ENCODE measurements at places on chromosomes 5 and 9. TPM values are rescaled to one million over a fixed set of nuclear protein-coding genes. Genes with fewer than 3 reads are reported as not detected.

PCDHB10 gene
- total RNA-seq, result 0.33 TPM

LIFR gene
- total RNA-seq, result 11.8 TPM

CER1 gene
- total RNA-seq, result 1,033 TPM

GLRA1 gene
- not detected for total RNA-seq

VCP gene
- 509 TPM for total RNA-seq

DNA sequence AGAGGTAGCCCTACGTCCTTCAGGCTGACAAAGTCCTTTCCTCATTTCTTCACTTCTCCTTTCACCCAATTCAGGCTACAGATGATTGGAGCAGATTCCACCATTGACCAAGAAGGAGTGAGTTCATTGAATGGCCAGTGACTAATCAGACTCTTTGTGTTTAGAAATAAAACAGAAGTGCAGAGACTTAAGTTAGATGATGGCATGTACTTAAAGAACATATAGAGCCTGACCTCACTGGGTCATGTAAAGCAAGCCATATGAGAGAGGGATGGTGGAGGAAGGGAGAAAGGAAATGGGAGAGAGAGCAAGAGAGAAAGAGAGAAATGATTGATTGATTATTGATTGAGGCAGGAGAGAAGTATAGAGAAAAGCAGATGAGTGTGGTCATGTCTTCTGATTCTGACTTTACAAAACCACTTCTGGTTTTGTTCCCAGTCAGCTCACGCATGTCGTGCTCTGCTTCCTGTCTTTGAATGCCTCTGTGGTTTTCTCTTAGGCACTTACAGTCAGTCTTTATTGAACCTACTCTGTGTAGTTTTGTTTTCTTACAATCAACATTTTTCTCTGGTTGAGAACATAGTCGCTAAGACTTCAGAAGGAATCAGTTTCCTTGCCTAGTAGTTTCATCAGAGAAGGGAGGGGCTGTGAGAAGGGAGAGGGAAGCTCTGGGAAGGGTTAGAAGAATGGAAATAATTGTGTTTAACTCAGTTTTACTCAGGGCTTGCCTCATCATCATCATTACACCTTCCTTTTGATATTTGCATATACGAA is 149.2 kb upstream of the KLF9 start:
- DNase-seq, result no peak

DNA sequence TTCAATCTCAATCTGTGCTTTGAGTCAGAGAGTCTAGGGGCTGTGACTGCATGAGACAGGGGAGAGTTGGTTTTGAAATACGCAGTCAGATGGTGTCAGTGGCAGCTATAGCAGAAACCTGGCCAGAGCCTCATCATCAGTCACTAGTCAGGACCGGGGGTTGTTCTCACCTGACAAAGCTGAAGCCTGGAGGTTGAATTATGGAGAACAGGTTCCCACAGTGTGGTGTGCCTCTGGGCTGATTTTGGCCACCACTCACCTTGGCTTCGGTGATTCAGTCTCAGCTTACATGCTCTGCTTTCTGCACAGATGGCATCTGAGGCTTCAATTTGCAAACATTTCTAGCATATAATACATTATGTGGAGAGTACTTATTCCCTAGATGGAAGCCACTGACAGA is 387.3 kb downstream of the YTHDC2 start:
- DNase-seq, result no peak

- no peak for DNase-seq
Observed at GRCh38 chr5:154296525-154297159, 106.1 kb downstream of the GALNT10 start.

DNA sequence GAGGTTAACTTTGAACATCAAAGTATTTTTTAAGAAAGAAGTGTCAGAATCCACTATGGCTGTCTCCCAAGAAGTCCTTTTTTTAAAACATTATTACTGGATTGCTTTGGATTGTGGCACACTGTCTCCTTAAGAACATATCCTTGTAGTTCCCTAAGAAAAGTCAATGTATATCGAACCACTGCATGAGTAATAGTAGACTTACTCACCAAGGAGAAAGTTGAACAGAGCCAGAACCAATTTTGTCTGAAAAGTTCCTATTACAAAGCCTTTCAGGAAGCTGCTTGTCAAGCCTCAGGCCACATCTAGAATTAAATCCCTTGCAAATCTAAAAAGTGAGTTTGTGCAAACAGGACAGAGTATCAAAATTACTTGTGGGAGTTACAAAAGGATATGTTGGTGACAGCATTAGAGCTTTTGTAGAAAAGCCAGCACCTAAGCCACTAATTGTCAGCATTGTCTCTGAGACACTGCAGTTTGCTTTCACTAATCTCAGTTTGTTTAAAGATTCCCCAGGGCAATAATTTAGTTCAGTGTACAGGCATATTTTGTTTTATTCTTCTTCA is 195.4 kb downstream of the MPDZ start:
- no peak for DNase-seq

DNA sequence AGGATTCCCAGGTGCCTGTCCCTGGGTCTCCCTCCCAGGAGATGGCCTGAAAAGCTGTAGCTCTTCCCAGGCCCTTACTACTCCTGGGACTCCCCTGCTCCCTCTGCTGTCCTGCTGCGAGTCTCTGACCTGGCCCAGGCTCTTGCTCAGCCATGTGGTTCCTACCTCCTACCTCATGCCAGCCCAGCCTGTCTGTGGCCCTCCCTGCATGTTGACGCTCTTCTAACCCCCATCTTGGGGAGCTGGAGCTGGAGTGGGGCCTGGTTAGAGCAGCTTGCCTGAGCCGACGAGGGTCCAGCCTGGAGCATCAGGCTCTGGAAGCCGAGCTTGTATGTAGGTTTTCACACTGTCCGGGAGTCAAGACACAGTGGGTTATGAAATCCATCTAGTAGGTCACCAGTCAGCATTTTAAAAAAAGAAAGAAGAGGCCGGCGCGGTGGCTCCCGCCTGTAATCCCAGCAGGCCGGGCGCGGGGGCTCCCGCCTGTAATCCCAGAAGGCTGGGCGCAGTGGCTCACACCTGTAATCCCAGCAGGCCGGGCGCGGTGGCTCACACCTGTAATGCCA is 244.4 kb downstream of the FANCC start:
- peak; percentile 85 for DNase-seq

- DNase-seq, result no peak
Observed at GRCh38 chr5:44048276-44048984, 340.8 kb downstream of the FGF10 start.

- DNase-seq, result no peak
Observed at GRCh38 chr9:97577051-97577450, 56.1 kb downstream of the TSTD2 start.

DNA sequence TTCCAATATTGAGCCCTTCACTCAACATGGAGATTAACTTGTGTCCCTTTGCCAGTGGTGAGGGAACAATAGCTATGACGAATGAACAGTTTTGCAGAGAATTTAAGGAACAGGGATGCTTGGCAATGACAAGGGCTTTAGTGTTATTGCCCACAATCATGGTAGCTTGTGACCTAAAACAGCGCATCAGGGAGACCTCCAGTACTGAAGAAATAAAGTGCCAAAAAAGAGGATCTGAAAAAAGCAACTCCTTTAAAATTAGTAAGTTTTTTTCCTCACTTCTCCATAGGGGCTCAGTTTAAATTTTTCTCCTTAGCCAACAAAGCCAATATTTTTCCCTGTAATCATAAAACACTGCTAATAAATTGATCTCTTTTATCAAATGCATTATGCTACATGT is 41.8 kb upstream of the PAM start:
- DNase-seq, result no peak

DNA sequence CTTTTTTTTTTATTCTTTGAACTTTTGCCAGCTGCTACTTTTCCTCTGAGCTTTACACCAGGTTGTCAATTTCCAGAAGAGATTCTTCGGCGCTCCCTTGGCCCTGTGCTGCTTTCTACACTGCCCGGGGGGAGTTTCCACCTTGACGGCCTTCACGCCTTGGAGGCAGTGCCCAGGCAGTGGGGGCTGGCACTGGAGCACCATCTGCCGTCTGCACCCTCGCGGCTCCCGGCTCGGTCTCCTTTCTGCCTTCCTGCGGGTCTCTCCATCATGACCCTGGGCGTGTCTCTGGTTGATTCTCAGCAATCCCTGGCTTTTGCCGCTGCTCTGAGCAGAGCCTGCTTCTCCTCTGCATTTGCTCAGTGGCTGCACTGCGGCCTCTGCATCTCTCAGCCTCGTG is 2.9 kb downstream of the SLC6A18 start:
- DNase-seq, result no peak

GRCh38 chr5:101637599-101637998 is 658.5 kb downstream of the SLCO4C1 start:
- DNase-seq, result no peak

DNA sequence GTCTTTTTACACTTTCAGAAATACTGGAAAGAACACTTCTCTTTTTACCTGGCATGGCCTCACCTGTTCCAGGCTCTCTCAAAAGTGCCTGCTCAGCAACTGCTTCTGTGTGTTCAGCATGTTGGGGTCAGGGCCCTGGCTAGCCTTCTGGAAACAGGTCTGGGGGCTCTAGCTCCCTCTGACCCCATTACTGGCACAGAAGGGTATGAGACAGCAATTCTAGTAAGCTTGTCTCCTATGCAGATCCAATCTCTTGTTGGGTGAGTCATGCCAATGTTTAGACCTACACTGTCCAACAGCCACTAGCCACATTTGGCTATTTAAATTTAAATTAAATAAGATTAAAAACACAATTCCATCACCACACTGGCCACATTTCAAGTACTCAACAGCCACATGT is 80.8 kb downstream of the MAPKAP1 start:
- no peak for DNase-seq

- peak; percentile 91 for DNase-seq
Observed at GRCh38 chr9:34612788-34613390, 992 bp upstream of the RPP25L start.

All from H7 (cell line).